ENCODE measurements at places on chromosomes 7 and 10. TPM values are rescaled to one million over a fixed set of nuclear protein-coding genes. Genes with fewer than 3 reads are reported as not detected.

ASB10 gene
- not detected for total RNA-seq

ADAM22 gene
- total RNA-seq = 6.1 TPM

MYH16 gene
- not detected for total RNA-seq

NXPH1 gene
- 0.25 TPM for total RNA-seq

IFIT1B gene
- not detected for total RNA-seq

FGFBP3 gene
- total RNA-seq = 0.74 TPM

IFIT1 gene
- total RNA-seq = 7.4 TPM

GRCh38 chr7:144824360-144824759 lies 11.5 kb downstream of the TPK1 start:
- DNase-seq = no peak

- no peak for DNase-seq
Observed at GRCh38 chr10:25747084-25747483, 186.9 kb upstream of the MYO3A start.

DNA sequence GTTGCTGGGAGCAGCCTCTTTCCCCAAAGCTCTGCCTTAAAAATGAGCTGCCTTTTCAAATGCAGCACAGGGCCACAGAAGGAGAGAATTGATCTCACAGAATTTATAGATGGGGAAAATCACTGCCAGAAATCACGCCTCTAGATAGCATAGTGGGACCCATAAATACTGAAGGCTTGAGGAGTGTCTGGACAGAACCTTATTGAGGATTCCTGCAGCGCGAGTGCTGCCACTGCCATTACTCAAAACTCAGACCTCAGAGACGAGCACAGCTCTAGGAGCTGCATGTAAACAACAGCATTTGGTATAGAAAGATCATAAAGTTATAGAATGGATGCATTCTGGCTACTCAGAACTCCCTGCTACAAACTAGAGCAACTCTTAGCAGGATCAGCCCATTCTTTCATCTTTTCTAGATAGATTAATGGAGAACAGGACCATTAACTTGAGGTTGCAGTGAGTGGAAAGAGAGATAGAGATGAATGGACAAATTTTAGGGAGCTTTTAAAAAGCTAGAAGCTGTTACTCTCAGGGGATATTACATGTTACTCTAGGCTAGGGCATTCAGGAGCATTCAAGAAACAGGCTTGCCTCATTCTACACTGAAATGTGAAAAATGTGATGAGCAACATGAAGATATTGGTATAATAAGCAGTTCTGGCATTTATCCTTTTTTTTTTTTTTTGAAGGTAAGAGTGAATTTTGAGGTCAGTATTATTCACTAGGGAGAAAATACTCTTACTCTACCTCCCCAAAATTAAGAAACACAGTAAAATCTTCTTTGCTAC lies 267.2 kb upstream of the SLC26A5 start:
- no peak for DNase-seq

DNA sequence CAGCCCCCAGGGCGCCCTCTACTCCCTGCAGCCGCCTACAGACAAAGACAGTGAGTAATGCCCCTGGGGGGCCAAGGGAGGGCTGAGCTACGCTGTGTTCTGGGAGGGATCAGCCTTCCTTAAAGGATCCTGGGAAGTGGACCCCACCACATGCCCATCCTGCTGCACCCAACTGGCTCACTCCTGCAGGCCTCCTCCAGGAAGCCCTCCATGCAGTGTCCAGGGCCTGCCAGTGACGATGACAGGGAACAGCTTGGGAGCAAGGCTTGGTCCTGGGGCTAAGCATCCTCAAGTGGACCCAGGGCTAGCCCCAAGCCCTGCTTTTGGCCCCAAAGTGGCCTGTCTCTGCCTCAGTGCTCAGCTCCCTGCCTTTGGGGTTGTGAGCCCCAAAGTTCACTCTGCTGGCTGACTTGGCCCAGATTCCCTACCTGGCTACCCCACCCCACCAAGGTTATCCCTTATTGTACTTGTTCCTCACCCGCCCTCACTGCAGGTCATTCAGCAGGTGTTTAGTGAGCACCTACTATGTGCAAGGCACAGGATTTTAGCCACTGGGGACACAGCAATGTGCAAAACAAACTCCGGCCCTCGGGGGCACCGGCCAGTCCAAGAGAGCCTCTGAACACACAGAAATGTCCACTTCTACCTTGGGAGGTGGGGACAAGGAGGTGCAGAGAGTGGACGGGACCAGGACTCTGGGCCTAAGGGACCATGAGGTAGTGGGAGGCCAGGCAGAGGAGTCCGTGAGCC lies 83.5 kb downstream of the MYL10 start:
- DNase-seq = no peak

- DNase-seq = no peak
Observed at GRCh38 chr7:99844328-99844727, 16.5 kb downstream of the CYP3A43 start.

- no peak for DNase-seq
Observed at GRCh38 chr10:20871970-20872369, 25.1 kb downstream of the NEBL start.

DNA sequence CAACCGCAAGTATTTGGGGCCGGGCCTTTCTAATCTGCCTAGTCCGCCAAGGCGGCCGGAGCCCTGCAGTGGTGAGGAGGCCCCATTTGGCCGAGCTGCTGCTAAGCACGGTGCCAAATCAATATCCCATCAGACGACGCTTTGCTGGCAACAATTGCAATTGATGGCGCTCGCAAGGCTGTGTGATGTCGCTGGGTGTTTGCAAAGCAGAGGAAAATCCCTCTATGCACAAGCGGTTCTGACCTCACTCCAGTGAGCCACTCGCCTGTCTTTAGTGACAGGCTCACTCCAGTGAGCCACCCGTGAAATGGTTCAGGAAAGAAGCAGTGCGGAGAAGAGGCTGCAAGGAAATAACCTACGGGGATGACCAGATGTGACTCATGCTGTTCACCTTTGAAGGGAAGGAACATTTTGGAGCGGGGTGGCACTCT lies 18.3 kb upstream of the PDE1C start:
- DNase-seq = no peak

DNA sequence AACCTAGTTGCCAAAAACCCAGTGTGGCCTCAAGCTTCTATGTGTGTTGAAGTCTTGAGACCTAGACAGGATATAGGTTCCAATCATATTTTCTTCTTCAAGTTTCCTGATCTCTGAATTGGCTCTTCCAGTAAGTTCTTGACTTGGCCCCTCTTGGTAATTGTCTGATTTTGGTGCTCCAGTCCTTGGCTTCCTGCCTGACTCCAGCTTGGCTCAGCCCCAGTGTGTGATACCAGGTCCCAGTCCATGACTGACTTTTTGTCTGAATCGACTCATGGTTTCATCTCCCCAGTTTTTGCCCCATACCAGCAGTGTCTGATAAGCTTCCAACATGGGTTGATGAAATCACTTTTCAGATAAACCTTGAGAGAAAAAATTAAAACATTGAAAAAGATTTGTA lies 72.3 kb downstream of the FAS start:
- DNase-seq = no peak

DNA sequence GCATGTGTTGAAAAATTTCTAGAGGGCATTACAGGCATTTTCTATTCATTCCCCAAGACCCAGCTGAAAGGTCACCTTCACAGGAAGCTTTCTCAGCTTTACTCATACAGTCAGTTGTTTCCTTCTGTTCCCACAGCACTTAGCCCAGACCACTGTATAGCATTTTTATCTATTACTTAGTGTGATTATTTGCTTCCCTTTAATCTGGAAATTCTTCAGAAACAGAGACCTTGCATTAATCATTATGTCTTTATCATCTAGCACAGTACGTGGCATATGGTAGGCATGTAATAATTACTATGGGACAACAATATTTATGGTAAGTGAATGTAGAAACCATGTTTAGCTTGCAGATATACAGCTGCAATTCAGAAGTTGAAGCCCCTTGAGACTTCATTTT lies 38.2 kb upstream of the CDK6 start:
- DNase-seq = no peak

DNA sequence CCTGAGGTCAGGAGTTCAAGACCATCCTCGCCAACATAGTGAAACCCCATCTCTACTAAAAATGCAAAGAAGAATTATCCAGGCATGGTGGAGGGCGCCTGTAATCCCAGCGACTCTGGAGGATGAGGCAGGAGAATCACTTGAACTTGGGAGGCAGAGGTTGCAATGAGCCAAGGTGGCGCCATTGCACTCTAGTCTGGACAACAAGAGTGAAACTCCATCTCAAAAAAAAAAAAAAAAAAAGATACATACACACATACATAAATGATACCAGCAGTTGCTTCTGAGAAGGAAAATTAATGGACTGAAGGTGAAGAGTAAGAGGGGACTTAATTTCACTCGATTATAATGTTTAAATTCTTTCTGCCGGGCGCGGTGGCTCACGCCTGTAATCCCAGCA lies 40.2 kb upstream of the PAX2 start:
- DNase-seq = no peak

- DNase-seq = no peak
Observed at GRCh38 chr10:72270607-72271281, 3.0 kb upstream of the DDIT4 start.

GRCh38 chr7:115346685-115347084 lies 424.8 kb downstream of the MDFIC start:
- DNase-seq = no peak

GRCh38 chr7:41156268-41156667 lies 546.6 kb downstream of the INHBA start:
- DNase-seq = no peak

- DNase-seq = no peak
Observed at GRCh38 chr10:71923138-71923692, 41.0 kb upstream of the CHST3 start.

DNA sequence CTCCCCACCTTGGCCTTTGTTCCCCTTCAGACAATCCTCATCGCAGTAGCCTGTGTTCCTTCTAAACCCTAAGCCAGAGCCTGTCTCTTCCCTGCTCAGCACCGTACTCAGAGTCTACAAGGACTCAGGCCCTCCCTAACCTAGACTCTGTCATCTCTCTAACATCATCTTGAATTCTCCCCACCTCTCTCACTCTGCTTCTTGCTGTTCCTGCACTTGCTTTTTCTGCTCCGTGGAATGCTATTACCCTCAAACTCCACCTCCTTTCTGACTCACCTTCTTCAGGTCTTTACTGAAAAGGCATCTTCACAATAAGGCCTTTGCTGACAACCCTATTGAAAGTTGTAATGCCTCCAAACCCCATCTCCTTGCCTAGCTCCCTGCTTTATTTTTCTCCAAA lies 141.0 kb downstream of the DKK1 start:
- no peak for DNase-seq

DNA sequence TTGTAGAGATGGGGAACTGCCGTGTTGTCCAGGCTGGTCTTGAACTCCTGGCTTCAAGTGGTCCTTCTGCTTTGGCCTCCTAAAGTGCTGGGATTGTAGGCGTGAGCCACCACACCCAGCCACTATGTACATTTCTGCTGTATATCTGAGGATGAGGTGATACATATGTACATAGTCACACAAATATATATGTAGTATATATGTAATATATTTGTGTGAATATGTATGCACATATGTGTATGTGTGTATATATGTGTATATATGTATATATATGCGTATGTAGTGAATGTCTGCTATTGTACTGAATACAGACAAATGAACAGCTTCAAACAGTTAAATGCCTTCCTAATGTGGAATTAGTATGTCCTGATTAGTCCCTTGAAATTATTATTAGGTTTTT lies 70.3 kb downstream of the EXOC6 start:
- no peak for DNase-seq

DNA sequence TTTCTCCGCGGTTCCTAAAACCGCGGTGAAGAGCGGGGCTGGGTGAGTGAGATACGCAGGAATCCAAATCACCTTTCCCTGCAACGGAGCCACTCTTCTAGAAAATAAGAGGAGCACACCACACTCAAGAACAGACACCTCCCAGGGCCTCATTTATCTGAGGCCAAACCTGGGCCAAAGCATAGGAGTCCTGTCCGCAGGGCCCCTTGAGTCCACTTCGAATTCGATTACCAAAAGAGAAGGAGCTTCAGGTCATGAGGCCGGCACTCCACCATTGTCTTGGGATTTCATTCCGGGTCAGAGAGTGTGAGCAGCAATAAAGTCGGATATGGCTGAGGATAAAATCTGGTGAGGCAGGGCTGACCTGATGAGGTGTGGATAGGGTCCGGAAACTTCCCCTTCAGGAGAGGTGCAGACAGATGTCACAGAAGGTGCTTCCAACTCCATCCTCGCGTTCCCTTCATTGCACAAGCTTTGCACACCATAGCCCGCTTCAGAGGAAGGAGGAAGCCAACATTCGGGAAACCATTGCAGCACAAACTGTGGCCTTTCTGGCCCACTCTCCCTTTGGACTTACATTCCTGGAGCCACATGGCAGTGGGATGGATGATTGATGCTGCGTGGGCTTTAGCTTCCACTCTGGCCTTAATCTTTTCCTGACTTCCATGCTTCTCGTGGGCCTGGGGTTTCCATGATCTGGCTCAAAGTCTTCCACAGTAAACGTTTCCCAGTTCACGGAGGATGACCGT lies 27.2 kb upstream of the ZNF273 start:
- DNase-seq = peak; percentile 74

DNA sequence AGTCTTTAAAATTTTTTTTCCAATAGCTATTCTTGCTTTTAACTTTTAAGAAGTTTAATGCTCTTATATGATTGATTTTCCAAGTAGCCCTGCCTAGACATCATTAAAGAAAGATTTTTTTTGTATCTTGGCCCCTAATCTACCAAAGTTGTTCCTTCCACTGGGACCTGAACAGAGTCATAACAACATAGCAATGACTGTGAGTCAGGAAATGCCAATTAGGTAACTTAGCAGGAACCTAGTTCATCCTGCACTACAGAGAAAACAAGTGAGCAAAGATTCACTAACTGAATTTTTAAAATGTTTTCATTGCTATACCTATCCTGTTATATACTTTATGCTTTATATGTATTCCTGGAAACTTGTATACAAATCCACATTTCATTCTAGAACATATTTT lies 284.7 kb downstream of the BICC1 start:
- no peak for DNase-seq

DNA sequence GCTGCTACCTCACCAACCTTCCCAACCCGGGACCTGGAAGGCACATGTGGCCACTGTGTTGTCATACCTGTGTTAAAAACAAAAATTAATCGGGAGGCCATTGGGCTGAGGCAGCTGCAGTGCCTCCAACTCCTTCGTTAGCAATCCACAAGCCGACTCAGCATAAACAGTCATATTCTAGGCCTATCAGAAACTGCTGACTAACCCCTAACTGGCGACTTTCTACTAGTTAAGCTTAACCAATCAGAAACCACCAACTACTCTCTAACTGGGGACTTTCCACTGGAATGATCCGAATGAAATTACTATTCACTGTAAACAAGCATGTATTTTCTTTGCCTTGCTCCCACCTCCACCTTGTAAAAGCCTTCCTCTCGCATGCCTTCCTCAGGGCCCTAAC lies 14.1 kb upstream of the TMEM72 start:
- no peak for DNase-seq

Data from vagina (tissue), 2 donors.